ENCODE measurements at places on chromosomes 11 and 22.

DNA sequence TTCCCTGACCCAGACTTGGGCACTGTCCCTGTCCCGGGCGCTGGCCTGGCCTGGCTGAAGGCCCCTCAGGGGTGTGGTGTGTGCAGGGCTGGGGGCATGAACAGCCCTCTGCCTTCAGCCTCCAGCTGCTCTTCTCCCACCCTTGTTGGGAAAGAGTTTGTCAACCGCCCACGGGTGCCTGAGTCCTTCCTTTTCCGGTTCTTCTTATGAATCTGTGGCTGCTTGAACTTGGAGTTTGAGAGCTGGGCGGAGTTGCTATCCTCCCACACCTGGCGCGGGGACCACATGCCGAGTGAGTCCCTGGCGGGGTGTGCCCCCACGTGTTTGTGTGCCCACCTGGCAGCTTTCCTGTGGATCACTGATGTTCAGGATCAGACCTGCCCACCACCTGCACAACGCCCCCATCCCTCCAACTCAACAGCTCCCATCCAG, 13.4 kb downstream of the NFAM1 start:
- no peak for DNase-seq

DNA sequence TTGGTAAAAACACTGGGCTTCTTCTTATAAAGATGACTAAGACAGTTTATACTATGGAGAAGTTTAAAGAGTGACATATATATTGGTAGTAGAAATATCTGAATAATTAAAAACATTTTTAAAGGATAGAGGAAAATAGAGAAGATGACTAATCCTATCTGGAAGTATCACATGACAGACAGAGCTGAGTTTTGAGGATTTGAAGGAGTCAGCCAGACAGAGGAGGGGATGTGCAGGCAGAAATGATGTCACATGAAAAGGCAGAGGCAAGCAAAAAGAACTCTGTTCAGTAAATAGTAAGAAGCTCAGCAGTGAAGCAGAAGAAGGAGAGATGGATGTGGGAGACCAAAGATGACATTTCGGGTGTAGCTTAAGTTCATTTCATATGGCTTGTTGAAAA, 1.6 kb downstream of the OR10A2 start:
- no peak for DNase-seq

- no peak for DNase-seq
Observed at GRCh38 chr22:21862386-21863245, 4.8 kb downstream of the MAPK1 start.

DNA sequence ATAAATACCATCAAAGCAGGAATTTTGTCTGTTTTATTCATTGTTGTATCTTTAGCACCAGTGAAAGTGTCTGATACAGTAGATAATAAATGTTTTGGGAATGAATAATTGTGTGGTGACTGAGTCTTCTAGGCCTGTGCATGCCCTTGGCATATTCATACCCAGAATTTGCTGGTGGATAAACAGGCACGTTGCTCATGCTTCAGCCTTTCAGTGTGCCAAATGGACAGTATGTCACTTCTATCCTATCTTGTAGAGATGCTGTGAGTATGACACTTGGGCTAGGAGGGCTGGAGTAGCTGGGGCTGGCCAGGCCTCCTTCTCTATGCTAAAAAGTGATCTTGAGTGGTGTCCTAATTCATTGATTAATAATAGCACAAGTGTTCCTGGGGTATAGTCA, 287.3 kb upstream of the DDI1 start:
- no peak for DNase-seq

GRCh38 chr11:62130283-62131169, 6.7 kb downstream of the INCENP start:
- no peak for DNase-seq

DNA sequence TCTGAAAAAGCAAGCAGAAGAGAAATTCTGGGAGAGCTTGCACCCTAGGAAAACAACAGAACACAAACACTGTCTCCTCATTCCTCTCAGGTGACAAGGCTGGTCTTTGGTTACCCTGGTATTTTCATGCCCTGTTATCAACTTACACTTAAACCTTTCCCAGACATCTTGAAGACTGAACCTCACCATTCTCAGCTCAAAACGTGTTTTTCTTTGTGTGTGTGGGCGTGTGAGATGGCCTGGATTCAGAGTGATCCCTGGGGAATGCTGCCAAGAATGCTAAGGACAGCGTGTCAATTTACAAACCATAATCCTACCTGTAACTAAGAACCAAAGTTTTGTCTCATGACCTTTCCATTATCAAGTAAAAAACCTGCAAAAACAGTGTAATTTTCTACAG, 33.3 kb downstream of the ELF5 start:
- DNase-seq, result no peak

GRCh38 chr11:47856186-47856585, 8.0 kb upstream of the NUP160 start:
- DNase-seq, result no peak

DNA sequence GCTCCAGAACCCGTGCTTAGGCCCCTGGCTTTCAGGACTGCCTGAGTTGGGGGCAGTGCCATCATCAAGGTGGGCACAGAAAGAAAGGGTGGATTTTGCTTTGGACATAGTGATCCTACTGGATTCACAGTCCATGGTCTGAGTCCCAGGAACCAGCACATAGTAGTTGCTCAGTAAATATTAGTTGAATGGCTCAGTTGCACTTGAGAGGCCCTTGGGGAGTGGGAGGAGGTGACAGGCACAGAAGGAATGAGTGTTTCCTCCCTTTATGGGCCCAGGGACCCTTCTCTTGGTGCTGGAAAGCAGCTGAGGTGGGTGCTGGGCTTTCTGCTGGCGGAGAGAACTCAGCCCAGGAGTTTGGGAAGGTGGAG, 16.6 kb downstream of the ARHGEF17 start:
- DNase-seq, result no peak

GRCh38 chr11:27233654-27234042, 129.4 kb downstream of the CCDC34 start:
- DNase-seq, result no peak

DNA sequence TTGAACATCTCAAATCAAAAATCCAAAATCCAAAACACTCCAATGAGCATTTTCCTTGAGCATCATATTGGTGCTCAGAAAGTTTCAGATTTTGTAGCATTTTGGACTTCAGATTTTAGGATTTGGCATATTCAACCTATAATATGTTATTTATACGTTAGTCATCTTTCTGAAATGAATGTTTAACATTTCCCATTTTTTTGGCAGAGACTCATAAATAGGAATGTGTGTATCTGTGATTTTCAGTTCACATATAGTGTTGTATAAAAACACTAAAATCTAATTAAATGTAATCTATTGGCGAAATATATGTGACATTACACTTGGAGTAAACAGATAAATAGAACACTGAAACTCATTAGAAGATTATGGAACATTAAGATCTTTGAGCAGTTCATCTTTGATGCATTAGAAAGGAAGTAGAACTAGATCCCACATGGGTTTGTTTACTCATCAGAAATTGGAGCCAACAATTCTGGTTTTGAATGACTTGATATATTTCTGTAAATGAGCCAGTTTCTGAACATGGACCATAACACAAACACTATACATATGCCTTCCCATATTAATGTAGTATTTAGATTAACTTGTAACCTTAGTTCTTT, 153.1 kb downstream of the UVRAG start:
- DNase-seq, result no peak

DNA sequence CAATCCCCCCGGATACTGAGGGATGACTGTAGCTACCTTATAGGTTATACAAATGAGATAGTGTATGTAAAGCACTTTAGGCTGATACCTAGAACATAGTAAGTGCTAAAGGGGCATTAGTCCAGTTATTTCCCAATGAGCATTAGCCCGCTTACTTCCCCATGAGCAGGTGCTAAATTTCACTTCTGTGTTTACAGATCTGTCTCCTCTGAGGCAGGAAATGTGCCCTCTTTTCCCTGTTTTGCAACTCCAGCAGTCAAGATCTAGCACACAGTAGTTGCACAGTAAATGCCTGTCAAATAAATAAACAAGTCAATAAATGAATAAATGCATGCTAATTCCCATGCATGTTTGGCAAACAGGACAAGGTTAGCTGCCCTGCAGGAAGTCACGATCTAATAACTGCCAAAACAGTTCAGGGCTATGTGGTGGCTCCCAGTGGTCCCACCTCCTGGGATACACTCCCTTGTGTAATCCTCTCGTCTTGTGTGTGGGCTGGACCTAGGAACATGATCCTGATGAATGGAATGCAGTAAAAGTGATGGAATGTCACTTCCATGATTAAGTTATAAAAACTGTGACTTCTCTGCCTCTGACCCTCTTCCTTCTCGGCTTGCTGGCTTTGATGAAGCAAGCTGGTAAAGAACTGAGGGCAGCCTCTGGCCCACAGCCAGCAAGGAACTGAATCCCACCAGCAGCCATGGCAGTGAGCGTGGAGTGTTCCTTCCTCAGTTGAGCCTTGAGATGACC, 459.0 kb downstream of the SOX6 start:
- no peak for DNase-seq

DNA sequence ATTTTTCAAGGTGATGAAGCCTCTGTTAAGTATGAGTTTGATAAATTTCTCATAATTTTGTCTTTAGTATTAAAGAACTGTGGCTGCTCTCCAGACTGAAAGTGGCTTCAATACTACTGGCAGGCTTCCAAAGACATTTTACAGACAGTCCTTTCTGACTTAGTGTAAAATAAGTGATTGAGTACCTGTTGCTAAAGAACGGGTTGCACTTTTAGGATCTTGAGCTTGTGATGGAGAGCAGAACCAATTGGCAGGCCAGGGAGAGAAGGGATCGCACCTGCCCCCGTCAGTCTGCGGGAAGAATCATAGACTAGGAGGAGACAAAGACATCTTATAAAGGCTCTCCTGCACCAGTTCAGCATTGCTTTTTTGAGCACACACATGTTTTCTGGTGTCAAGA, 4.4 kb downstream of the NCAM1 start:
- DNase-seq, result no peak

- no peak for DNase-seq
Observed at GRCh38 chr11:62427630-62428233, 8.9 kb downstream of the SCGB1A1 start.

GRCh38 chr11:106961518-106961917, 56.8 kb downstream of the GUCY1A2 start:
- DNase-seq, result no peak

DNA sequence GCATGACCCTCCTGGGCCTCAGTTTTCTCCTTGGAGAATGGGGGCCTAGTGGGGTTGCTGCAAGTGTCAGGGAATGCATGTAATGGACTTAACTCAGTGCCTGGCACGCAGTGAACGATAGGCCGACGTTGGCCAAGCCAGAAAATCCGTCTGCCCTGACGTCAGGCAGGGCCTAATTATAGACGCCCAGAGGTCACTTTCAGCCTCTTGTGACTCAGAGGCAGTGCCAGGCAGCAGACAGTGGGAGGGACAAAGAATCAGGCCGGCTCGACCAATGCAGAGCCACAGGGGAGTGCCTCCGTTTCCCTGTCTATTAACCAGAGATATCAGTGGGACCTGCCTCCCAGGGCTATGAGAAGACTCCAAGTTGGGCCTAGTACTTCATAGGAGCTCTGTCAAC, 115.0 kb downstream of the MN1 start:
- no peak for DNase-seq

GRCh38 chr11:63931045-63931444, 7.8 kb upstream of the NAA40 start:
- no peak for DNase-seq
